ENCODE measurements at places on chromosomes 5 and 9. TPM values are rescaled to one million over a fixed set of nuclear protein-coding genes. Genes with fewer than 3 reads are reported as not detected.

DNA sequence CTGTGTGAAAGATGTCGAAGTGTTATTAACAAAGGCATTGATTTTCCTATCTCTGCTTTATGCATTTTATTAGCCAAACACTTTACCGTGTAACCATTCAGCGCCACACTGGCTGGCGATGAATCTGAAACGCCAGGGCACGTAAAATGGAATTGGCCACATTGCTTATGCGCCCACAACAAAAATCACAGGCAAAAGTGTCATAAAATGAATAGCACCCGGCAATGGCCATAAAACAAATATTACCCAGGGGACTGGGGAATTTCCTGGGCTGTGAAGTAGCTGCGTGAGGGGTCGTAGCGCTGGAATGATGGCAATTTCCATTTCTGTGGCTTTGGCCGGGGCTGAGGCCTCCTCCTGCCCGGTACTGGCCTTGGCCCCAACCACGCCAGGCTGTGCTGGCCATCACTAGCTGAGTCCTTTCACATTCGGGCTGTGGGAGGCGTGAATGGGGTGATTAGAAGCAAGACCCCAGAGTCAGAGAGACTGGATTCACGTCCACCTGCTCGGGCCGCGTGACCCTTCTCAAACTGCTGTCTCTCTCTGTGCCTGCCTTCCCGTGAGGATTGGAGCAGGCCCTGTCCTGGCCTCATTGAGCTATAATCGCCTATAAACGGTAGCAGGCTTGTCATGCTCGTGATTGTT, 254.5 kb downstream of the PBX3 start:
- no peak for DNase-seq

GRCh38 chr5:140018920-140019644, 24.0 kb downstream of the NRG2 start:
- no peak for DNase-seq

DNA sequence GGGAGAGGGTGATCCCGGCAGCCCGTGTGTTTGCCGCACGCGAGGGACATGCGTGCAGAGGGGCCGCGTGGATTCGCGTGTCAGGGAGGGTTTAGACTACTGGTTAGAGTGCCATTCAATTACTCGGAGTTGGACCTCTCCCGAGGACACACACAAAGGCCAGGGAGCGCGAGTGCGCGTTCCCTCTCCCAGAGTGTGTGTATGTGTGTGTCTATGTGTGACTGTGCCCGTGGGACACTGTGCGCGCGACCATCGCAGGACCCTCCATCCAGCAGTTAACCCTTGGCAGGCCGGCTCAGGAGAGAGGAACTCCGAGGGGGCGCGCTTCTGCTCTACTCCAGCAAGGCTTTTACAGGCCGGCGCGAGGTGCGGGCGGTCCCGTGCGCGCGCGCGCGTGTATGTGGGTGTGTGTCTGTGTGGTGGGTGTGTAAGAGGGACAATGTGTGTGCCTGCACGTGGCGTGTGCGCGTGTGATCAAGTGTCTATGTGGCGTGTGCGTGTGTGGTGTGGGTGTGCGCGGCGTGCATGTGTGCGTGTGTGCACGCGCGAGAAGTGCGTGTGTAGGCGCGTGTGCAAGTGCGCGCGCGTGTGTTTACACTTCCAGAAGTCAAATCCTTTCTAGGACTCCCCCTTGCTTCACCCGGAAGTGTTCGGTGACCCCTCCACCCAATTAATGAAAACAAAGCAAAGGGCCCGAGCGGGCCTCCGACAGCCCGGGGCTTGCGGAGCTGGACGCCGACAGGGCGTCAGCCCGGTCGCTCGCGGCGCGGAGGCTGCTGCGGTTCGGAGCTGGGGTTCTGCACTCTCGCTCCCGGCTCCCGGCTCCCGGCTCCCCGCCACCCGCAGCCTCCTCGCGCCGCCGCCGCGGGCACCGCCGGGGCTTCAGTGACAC, 75.3 kb upstream of the TBCA start:
- DNase-seq, result no peak

GRCh38 chr5:69034898-69035297, 58.9 kb upstream of the SLC30A5 start:
- DNase-seq, result no peak

GRCh38 chr5:151646334-151646733, 40.4 kb downstream of the SPARC start:
- no peak for DNase-seq

DNA sequence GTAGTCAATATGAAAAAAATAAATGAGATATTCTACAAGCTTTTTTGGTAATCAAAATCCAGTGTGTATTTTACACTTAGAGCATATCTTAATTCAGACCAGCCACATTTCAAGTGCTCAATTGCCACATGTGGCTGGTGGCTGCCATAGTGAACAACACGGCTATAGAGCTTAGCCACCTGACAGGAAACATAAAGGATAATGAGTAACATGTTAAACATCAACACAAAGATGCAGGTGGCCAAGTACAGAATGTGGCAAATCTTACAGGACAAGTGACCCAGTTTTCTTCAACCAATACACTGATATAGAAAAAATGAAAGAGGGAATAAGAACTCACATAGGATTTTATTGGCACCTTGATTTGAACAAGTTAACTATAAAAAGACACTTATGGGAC, 61.4 kb downstream of the KIF24 start:
- DNase-seq, result no peak

DNA sequence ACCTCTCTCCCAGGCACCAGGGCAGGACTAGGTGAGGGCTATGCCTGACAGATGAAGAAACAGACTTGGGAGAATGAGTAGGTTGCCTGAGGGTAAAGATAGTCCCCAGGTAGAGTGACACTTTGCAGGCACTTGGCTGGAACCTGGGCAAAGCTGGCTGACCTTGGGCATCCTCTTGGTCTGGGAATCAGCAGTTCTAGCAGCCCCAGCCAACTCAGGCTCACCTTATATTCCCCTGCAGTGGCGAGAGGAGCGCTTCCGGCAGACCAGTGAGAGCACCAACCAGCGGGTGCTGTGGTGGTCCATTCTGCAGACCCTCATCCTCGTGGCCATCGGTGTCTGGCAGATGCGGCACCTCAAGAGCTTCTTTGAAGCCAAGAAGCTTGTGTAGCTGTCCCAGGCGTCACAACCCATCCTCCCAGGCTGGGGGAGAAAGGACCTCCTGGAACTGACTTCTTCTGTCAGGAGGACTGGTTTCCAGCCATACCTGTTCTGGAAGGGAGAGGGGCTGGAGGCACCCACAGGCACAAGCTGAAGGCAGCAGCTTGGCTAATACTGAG, 3.1 kb downstream of the TMED9 start:
- DNase-seq, result no peak

GRCh38 chr9:90808890-90809685, 7.5 kb downstream of the SYK start:
- no peak for DNase-seq

DNA sequence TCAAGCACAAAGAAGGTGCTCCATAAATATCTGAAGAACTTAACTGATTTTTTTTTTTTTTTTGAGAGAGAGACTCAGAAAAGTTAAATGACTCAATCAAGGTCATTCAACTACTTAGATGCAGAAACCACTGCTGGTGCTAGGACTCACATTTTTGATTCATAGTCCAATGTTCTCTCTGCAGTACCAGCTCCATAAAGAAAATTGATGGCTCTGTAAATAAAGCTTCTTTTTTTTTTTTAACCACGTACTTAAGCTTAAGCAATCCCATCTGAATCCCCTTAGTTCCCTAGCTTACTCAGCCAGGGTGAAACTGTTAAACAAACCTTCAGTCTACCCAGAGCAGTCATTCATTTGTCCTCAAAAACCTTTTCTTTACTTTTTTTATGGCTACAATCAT, 657.0 kb upstream of the WWC1 start:
- peak; percentile 91 for DNase-seq

DNA sequence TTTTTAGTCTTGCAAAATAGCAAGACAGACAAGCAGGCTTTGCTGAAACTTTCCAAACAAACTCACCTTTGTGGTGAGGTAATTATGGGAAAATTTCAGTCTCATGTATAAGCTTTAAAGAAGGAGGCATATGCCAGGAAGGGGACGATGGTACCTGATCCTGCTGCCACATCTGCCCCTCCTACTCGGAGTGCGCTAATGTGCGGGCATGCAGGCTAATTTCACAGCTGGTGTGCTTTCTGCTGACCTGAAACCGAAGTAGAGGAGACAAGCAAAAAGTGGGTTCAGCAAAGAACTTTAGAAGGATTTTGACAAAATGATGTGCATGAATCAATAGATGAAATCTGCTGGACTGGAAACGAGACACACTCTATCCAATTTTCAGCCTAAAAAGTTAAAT, 117.1 kb upstream of the IRX4 start:
- no peak for DNase-seq

Gene BTNL9
- not detected for total RNA-seq

Gene CCL27
- total RNA-seq, result not detected

Gene CDHR2
- 0.50 TPM for total RNA-seq

Gene PCDHB7
- total RNA-seq, result 1.0 TPM

Gene PHF24
- total RNA-seq, result 0.16 TPM

Gene CENPH
- total RNA-seq, result 4.9 TPM

Gene SPACA9
- 3.9 TPM for total RNA-seq

Gene PIGO
- total RNA-seq, result 19.7 TPM

Data from astrocyte (in vitro differentiated cells and primary cell).